Mesenchymal stem cell (in vitro differentiated cells and primary cell): ENCODE measurements at places on chromosomes 6 and 20.

DNA sequence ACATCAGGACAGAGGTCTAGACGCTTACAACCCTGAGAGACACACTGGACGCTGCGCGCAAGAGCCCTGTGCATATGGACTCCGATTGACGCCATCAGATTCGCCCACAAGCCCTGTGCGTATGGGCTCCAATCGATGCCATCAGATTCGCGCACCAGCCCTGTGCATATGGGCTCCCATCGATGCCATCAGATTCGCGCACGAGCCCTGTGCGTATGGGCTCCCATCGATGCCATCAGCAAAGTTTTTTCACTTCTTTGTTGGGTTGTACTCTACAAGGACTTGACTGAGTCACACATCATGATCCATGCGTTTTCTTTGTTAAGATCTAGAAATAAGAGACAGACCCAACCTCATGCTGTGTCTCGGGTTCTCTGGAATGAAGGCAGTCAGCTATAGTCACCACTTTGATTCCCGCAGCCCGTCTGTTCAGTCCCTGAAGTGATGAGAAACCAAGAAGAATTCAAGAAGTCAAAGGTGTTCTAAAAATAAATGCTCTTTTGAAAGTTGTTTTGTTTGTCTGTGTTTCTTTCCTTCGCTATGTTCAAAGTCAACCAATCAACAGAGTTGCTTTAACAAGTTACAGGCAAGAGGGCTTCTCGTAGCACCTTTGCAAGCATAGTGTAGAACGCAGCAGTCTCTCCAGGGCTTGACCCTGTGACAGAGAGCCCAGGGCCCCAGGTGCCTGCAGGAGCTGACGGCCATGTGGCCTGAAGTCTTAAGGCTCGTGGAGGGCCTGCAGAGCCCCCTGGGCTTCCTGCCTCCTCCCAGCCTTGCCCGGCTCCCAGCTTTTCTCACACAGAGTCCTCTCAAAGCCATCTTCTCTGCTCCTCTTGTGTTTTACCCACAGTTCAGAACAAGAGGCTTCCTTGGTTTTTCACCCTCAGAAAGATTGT lies 7.9 kb downstream of the RPS6KA2 start:
- peaks cover 39% of the 10 kb centered on the region for H3K4me1 ChIP-seq
- peak; percentile 91 for DNase-seq
- H3K36me3 ChIP-seq = peaks cover 6% of the 10 kb centered on the region
- no peak overlapping the region for H3K4me3 ChIP-seq

- H3K4me1 ChIP-seq = no peaks in the 10 kb centered on the region
- H3K27me3 ChIP-seq = no peaks in the 10 kb centered on the region
- no peak overlapping the region for H3K4me3 ChIP-seq
- peak; percentile 83 for DNase-seq
Observed at GRCh38 chr6:55713436-55713835, 134.4 kb upstream of the HMGCLL1 start.

DNA sequence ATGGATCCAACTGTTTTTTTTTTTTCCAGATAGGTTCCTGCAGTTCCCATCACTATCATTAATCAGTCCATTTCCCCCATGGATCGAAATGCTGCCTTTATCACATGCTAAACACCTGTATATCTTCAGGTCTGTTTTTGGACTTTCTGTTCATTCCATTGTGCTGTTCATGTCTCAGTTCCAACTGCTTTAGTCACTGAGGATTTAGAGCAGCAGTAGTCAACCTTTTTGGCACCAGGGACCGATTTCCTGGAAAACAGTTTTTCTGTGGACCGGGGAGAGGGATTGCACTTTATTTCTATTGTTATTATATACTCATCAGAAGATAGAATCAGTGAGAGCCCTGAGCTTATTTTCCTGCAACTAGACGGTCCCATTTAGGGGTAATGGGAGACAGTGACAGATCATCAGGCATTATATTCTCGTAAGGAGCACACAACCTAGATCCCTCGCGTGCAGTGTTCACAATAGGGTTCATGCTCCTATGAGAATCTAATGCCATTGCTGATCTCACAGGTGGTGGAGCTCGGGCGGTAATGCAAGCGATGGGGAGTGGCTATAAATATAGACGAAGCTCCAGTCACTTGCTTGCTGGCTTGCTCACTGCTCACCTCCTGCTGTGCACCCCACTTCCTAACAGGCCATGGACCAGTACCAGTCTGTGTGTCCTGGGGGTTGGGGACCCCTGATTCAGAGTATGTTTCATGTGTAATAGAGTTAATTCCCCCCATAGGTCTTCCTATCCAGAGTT lies 46.0 kb downstream of the CAP2 start:
- no peaks in the 10 kb centered on the region for H3K36me3 ChIP-seq
- no peak overlapping the region for H3K27ac ChIP-seq
- H3K4me1 ChIP-seq = peaks cover 3% of the 10 kb centered on the region
- no peak for DNase-seq
- no peaks in the 10 kb centered on the region for H3K27me3 ChIP-seq

GRCh38 chr6:107293350-107293749 lies 166.0 kb downstream of the PDSS2 start:
- H3K4me1 ChIP-seq = no peaks in the 10 kb centered on the region
- no peak overlapping the region for H3K4me3 ChIP-seq
- no peak for DNase-seq
- no peaks in the 10 kb centered on the region for H3K36me3 ChIP-seq
- H3K27me3 ChIP-seq = no peaks in the 10 kb centered on the region
- H3K27ac ChIP-seq = no peak overlapping the region

DNA sequence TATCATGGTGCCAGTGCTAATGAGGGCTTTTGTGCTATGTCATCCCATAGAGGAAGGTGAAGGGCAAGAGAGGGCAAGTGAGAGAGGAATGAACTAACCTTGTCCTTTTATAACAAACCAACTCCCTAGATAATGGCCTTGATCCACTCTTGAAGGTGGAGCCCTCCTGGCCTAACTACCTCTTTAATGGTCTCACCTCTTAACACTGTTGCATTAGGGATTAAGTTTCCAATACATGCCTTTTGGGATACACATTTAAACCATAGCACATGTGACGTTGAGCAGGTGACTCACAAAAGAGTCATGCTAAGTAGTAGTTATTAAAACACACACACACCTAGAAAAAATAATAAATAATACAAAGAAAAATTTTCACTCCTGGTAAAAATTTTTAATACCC lies 36.9 kb downstream of the CCN2 start:
- H3K36me3 ChIP-seq = no peaks in the 10 kb centered on the region
- no peak overlapping the region for H3K4me3 ChIP-seq
- no peak overlapping the region for H3K27ac ChIP-seq
- H3K27me3 ChIP-seq = no peaks in the 10 kb centered on the region
- H3K4me1 ChIP-seq = peaks cover 3% of the 10 kb centered on the region

- DNase-seq = no peak
- H3K27ac ChIP-seq = peak overlapping the region; percentile 56
- H3K4me1 ChIP-seq = peaks cover 6% of the 10 kb centered on the region
- H3K27me3 ChIP-seq = peaks cover 6% of the 10 kb centered on the region
- no peaks in the 10 kb centered on the region for H3K36me3 ChIP-seq
- H3K4me3 ChIP-seq = peak overlapping the region; percentile 93
Observed at GRCh38 chr6:45424451-45424861, 46.7 kb upstream of the SUPT3H start.

DNA sequence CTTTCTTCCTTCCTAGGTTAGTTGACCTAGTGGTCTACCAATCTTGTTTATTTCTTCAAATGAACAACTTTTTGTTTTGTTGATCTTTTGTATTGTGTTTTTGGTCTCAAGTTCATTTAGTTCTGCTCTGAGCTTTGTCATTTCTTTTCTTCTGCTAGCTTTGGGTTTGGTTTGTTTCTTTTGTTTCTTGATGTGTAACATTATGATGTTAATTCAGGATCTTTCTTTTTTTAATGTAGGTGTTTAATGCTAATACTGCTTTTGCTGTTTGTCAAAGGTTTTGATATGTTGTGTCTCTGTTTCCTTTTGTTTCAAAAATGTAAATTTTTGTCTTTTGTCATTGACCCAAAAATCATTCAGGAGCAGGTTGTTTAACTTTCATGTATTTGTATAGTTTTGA lies 65.7 kb downstream of the ZC2HC1B start:
- no peaks in the 10 kb centered on the region for H3K27me3 ChIP-seq
- H3K27ac ChIP-seq = no peak overlapping the region
- no peak for DNase-seq
- H3K4me3 ChIP-seq = no peak overlapping the region
- H3K4me1 ChIP-seq = no peaks in the 10 kb centered on the region

- H3K27ac ChIP-seq = peak overlapping the region; percentile 18
- H3K4me1 ChIP-seq = peaks cover 17% of the 10 kb centered on the region
- no peak for DNase-seq
- no peak overlapping the region for H3K4me3 ChIP-seq
- H3K36me3 ChIP-seq = peaks cover 21% of the 10 kb centered on the region
Observed at GRCh38 chr6:159989492-159990480, 20.9 kb downstream of the IGF2R start.

DNA sequence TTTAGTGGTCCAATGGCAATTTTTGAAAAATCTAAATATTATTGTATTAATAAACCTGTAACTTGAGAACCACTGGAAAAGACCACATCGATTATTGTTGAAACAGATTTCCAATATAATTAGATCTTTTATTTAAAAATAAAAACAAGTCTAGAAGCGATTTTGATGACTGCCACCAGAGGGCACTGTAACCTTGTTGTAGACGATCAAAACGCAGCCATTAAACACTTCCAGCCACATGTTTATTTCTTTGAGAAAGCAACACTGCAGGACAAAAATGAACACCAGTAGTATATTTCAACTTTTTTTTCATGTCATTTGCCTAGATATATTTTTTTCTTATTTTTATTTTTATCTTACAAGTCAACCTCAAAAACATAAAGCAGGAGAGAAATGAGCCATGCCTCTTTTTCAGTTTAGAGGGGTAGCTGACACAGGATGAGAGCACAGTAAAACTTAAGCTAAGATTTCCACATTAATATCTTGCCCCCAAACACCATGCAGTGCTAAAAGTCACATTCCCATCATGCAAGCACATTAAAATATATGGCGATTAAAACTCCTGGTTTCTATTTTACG lies 115.4 kb downstream of the OPRM1 start:
- H3K4me3 ChIP-seq = no peak overlapping the region
- H3K27ac ChIP-seq = no peak overlapping the region
- no peaks in the 10 kb centered on the region for H3K36me3 ChIP-seq
- H3K27me3 ChIP-seq = no peaks in the 10 kb centered on the region
- DNase-seq = peak; percentile 69
- H3K4me1 ChIP-seq = peaks cover 3% of the 10 kb centered on the region

DNA sequence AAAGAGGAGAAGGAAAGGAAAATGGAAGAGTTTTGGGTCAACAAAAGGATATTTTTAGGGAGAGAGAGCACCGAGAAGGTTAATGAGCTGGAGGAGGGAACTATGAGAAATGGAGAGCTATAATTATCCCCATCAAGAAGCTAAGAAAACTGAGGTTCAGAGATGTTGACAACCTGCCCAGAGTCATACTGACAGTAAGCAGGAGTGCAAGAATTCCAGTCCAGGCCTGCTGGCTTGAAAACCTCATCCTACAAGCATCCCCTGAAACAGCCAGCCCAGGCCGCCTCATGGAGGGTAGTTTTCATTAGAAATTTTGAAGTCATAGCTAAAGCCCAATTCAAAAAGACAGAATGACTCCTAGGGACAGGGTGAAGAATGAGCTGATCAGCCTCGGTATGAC lies 172.1 kb upstream of the LRFN2 start:
- no peaks in the 10 kb centered on the region for H3K36me3 ChIP-seq
- no peak for DNase-seq
- H3K27ac ChIP-seq = no peak overlapping the region
- H3K27me3 ChIP-seq = peaks cover 52% of the 10 kb centered on the region

- no peaks in the 10 kb centered on the region for H3K36me3 ChIP-seq
- no peak for DNase-seq
- H3K27me3 ChIP-seq = peaks cover 42% of the 10 kb centered on the region
- H3K4me1 ChIP-seq = peaks cover 10% of the 10 kb centered on the region
- H3K4me3 ChIP-seq = no peak overlapping the region
Observed at GRCh38 chr6:55175078-55176049, 1.0 kb downstream of the HCRTR2 start.

DNA sequence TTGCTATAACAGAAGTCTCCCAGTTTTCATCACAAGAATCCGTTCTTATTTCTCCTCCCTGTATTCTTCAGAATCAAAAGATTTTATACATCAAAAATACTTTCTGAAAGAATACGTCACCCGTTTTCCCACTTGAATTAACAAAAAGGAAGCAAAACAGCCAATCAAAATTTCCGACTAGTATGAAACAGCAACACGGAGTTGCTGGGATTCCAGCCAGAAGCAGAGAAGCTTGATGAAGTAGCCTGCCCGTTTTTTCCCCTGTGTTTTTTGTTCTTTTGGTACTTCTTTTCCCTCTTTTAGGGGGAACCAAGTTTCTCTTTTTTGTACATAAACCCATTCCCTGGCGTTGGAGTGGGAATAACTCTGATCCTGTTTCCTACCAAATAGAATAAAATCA lies 14.6 kb downstream of the TXLNB start:
- H3K27ac ChIP-seq = no peak overlapping the region
- no peaks in the 10 kb centered on the region for H3K36me3 ChIP-seq
- H3K27me3 ChIP-seq = no peaks in the 10 kb centered on the region
- no peaks in the 10 kb centered on the region for H3K4me1 ChIP-seq
- H3K4me3 ChIP-seq = no peak overlapping the region
- DNase-seq = no peak

GRCh38 chr6:3444276-3445088 lies 12.4 kb downstream of the SLC22A23 start:
- H3K27ac ChIP-seq = no peak overlapping the region
- H3K4me3 ChIP-seq = no peak overlapping the region
- no peaks in the 10 kb centered on the region for H3K27me3 ChIP-seq
- no peak for DNase-seq
- peaks cover 2% of the 10 kb centered on the region for H3K4me1 ChIP-seq

GRCh38 chr6:166032366-166033200 lies 135.1 kb downstream of the TBXT start:
- peak; percentile 97 for DNase-seq
- H3K27me3 ChIP-seq = no peaks in the 10 kb centered on the region
- H3K27ac ChIP-seq = no peak overlapping the region
- no peak overlapping the region for H3K4me3 ChIP-seq
- no peaks in the 10 kb centered on the region for H3K36me3 ChIP-seq

GRCh38 chr6:46684771-46685170 lies 2.9 kb upstream of the TDRD6 start:
- no peak overlapping the region for H3K27ac ChIP-seq
- no peak overlapping the region for H3K4me3 ChIP-seq
- peak; percentile 44 for DNase-seq
- H3K27me3 ChIP-seq = no peaks in the 10 kb centered on the region
